Activated CD4-positive, alpha-beta T cell treated with anti-CD3 and anti-CD28 coated beads, Interleukin-2, amount 10 ng/mL, durations not matched to agents 24 days and 14 days (primary cell): ENCODE measurements at places on chromosomes 3 and 15.
A peak's percentile ranks its signal among the peaks of the same experiment; 100 is the strongest.

- DNase-seq = no peak
These were observed 50.9 kb downstream of the CEP152 start for GRCh38 chr15:48759921-48760320.

DNA sequence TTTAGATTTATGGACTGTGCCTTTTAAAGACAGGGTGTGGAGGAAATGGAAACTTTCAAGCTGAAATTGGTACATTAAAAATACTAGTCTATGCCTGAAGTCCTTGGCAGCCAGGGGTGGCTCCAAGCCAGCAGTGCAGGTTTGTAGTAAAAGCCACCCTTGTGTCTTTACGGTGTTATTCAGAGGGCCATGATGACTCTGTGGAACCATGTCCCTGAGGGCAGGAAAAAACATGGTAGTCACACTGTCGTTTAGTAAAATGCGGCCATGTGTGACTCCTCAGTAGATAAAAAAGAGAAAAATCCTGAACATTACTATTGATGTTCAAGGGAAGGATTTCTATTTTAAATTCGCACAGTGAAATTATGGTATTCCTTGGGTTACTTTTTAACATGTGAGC, 2.7 kb downstream of the FAN1 start:
- DNase-seq = no peak

GRCh38 chr15:74857671-74858368, 14.9 kb upstream of the ULK3 start:
- no peak for DNase-seq

DNA sequence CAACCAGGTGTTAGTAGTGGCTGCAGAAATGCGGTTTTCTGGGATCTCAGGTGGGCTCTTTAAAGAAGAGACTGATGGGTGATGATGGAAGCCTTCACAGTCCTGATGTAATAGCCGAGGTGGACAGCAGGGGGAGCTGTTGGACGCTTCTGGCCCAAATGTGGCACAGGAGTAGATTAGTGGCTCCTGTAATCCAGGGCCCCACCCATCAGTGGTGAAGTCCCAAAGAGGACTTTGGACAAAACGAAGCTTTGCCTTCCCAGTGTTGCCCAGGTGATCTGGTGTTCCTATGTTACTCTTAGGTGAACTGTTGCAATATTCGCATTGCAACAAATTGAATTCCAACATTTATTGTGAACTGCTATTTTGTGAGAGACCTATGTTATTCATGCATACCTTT, 31.8 kb upstream of the MYZAP start:
- peak; percentile 91 for DNase-seq

DNA sequence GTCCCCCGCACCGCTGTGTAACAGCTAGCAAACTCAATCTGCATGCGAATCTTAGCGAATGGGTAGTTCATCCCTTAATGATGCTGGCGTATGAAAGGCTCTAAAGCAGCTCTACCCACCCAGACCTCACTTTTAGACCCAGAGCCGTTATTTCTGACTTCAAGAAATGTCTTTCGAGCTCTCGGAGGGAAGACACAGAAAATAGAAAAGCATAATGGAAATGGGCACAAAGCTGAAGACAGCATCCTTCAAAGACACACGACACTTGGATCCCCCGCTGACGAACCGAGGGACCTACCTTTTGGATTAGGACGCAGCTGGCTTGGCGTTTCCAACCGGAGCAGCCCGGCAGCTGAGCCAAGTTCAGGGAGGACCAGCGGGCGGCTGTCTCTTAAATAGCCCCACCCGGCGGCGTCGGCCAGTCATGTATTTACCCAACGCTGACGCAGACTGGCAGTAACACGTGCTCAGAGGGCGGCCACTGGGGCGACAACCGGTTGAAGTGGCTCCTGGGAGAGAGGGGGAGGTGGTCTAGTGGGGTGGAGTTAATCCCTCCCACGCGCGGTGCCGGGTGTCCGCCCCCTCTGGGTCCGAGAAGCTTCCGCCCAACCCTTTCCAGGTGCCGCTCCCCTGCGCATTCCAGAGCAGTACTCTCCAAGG, 1.5 kb downstream of the CCK start:
- DNase-seq = no peak

- no peak for DNase-seq
These were observed 452.1 kb upstream of the THBS1 start for GRCh38 chr15:39128746-39129145.

DNA sequence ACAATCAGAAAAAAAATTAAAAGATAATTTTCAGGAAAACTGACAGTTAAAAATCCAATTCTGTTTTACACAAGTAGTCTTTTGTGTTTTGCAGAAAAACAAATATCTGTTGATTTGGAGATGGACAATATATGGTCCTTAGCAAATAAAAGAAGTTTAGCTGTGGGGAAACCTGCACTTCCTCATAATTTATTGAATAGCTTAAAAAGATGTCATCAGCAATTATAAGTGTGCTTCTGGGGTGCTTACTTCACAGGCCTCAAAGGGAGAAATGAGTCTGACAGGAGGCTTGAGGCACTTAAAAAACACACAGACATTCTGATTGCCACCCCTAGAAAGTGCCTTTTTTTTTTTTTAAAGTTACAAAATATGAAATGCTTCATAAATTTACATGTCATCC, 31.6 kb upstream of the CERS3 start:
- no peak for DNase-seq
